ENCODE measurements at places on chromosomes 6 and 20.

- DNase-seq: no peak
These were observed 80.6 kb downstream of the LAMA2 start for GRCh38 chr6:128963561-128963960.

DNA sequence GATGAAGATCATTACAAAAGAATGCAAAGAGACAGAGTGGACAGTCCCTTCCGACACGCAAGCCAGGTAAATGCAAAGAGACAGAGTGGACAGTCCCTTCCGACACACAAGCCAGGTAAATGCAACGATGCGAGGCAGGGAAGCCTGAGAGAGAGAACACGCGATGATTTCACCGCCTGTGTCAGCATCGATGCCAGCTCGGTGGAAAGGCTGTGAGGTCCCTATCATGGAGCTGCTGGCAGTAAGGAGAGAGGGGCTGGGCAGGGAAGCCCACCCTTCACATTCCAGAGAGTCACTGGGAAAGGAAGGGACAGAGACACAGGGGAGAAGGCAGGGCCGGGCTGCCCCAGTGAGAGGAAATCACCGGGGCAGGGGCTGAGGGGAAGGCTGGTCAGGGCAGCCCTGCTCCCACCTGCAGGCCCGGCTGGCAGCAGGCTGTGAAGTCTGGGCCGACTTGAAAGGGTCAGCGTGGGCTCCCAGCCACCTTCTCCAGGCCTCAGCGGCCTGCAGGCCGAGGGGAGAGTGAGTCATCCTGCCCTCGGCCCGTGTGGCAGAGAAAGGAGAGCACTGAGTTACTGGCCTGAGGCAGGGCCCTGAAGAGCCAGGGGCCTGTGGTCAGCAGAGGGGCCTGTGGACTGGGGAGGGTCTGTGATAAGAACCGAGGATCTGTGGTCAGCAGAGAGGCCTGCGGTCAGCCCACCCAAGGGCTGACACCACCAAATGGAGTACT is 80.4 kb downstream of the DACT2 start:
- DNase-seq: no peak

DNA sequence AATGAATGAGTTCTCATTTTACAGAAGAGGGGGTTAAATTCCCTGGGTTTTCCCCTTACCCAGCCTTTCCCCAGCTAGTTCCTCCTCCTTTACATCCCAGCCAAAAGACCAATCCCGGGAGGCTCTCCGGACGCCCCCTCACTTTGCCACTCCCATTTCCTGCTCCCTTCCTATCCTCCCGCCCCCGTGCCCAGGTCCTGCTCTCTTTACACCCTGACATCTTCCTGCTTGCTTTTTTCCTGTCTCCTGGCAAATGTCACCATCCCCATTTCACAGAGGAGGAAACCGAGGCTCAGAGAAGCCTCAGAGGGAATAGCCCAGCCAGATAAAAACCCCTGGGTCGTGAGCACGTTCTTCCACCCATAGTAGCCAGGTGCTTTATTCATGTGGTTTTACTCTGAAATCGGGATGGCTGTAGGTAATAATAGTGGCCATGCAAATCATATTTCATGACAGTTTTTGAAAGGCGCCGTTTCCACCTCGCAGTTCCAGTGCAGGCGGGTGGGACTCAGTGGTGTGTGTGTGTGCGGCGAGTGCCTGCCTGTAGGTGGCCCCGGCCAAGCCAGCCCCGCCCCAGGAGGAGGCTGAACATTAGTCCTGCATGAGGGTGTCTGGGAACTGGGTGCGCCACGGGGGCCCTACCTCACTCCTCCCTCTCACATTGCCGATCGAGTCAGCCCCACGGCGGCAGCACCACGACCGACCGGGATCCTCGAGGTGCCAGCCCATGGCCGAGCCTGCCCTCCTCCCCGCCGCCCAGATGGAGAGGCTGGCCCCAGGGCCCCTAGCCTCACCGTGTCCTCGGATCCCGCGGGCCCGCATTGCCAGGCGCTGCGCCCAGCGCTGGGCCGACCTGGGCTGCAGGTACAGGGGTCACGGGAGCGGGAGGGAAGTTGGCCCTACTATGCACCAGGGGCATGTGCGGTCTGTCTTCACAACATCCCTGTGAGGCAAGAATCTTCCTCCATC is at the start of gene ARHGAP40:
ARHGAP40 (plus strand) TSS at position 594 of the 969 bp plus-strand sequence.
- peak; percentile 89 for DNase-seq

DNA sequence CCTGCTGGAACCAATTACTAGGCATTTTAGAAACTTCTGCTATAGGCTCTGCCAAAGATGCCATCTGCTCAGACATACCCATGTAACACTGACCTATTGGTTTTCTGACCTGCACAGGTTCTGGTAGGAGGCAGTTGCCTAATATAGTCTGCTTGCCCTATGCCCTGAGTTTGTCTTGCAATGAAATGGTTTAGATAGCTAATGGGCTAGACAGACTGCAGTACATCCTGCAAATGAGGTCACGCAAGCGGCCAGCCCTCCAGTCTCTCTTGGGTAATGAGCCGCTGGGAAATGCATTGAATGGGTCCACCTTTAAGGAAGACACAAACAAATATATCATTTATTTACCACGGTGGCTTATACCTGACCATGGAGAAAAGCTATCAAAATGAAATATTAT is 90.6 kb upstream of the B3GAT2 start:
- no peak for DNase-seq

DNA sequence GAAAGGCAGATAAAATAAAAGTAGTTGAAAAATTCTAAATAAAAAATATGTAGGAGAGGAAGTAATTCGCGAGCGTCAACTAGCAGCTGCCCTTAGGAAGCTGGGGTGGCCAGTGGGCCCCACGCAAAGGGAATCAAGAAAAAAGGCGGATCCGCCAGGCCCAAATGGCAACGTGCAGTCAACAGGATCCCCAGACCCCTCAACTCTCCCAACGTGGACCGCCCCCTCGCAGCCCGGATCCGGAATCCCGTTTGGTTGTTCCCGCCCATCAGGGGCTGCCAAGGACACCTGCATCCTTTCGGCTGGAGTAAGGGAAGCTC is 296 bp downstream of the DZANK1 start:
- no peak for DNase-seq

- DNase-seq: no peak
These were observed 312.3 kb downstream of the PRL start for GRCh38 chr6:21984561-21984960.

- DNase-seq: no peak
These were observed 181.2 kb upstream of the SHLD1 start for GRCh38 chr20:5569021-5569420.

DNA sequence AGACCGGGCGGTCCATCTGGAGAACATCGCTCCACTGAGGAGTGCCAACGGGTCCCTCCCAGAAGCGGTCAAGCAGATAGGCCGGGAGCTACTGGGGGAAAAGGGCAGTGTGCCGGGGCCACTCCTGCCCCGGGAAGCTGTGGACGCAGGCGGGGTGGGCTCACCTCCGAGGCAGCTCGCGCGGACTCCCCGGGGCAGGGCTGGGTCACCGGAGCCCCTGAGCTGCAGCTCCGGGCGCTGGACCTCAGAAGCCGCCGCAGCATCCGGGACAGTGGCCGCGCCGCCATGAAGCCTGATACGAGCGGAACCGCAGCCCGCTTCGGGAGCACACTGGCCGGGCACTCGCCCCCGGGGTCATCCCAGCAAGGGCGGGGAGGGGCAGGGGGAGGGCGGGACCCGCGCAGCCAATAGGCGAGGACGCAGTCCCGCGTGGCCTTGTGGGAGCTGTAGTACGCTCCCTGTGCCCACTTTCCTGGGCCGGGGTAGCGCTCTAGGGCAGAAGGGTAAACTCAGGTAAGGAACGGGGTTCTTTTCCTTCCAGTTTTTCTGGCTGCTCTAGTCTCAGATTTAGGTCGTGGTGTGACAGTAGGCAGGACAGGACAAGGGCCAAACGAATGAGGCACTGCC is at the start of gene MOCS1:
MOCS1 (minus strand) TSS at position 332 of the 627 bp plus-strand sequence; CDS start at position 287, 45 bp downstream.
- peak; percentile 94 for DNase-seq

- DNase-seq: no peak
These were observed 35.2 kb downstream of the FAM184A start for GRCh38 chr6:119043265-119043664.

- peak; percentile 33 for DNase-seq
These were observed 116.6 kb downstream of the DLL1 start for GRCh38 chr6:170174124-170174770.

DNA sequence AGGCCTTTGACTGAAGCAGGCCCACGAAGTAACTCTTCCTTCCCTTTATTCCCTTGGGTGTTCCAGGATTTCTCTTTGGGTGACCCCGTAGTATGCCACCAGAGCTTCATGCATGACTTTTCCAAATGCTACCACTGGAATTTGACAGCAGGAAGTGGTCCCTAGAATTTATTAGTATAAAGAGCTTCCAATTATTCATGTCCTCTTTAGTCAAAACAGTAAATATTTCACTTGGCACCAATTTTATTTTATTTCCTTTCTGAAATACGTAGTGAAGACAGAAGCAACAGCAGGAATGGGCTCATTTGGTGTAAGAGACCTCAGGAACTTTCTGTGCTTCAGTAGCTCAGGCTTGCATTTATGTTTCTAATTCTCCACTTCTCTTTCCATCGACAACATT is 151.3 kb downstream of the LCA5 start:
- DNase-seq: no peak

DNA sequence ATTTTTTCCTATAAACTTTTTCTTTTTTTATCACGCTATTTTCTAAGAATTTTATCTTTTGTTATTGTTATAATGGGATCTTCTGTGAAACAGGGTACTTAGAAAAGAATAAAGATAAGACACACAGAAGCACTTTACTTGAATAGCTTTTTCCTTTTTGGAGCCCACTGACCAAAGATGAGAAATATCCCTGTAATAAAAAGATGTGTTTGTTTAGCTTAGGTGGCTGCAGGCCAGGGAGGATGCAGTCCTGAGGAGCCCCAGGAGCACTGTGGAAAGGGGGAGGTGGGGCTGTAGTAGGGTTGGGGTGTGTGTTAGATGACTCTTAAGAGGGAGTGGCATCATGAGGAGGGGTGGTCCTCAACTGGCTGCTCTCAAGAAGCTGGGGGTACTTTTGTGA is 128.6 kb downstream of the ARID1B start:
- DNase-seq: no peak

DNA sequence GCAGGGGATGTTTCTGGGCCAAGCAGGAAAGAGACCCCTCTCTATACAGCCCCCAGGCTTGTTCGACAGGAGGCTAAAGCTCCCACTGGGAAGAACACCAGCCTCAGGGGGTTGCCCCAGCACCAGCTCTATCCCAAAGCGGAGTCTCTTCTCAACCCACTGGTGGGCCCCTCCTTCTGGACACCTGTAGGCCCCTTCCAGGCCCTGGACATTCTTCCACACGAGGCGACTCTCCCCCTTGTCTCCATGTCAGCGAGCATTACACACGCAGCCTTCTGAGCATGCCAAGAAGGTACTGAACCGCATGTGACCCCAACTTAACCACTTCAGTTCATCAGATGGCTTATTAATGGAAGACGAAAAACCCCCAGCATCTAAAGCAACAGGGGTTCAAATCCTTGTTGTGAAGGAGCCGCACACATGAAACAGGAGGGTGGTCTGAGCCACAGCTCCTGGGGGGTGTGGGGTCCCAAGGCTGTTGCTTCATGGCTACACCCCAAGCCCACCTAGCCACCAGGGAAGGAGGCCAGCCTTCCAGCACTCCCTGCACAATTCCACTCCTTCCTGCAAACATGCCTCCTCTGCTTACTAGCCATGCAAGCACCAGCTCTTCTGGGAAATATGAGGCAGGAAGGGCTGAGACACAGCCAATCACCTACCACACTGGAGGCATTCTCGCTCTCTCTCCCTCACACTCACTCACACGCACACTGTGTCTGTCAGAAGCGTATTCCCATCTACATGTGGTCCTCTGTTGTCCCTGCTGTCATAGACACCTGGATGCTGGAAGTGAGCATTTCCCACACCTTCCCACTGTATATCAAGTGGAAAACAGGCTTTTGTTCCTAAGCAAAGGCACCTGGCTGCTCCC is 104.5 kb downstream of the NOL4L start:
- peak; percentile 48 for DNase-seq

DNA sequence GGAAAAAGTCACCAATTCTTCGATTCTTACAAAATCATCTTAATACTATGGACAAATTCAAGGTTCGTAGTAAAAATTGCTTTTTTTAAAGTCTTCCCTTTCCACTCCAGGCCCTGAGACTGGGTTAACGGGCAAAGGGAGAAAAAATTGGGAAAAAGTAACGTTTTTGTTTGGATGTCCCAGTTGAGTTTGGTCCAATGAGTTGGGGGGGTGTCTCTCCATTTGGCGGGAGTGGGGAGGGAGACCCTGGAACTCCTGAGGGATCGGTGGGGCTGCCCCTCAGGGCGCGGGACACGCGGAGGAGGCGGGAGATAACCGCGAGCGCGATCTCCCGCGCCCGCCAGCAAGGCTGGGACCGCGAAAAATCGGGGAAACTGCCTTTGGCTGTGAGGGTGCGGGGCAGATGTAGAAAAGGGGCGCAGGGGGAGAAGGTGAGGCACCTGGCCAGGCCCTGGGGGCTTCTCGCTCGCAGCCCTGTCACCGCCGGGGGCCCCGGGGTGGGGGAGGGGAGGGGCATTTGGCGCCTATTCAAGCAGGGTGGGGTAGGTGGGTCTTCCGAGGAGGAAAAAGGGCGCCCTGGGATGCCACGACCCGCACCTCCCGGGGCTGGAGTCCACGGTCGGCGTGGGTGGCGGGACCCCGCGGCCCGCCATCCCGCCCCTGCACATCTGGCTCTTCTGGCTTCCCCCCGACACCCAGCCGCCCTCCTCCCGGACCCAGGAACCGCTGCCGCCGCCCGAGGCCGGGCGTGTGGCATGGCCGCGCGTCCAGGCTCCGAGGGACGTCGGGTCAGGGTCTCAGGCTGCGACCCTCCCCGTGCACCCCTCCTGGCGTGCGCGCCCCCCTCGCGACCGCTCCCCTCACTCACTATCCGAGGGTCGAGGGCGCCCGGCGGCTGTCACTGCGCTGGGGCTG is 595 bp downstream of the FBXO5 start:
- DNase-seq: peak; percentile 65

DNA sequence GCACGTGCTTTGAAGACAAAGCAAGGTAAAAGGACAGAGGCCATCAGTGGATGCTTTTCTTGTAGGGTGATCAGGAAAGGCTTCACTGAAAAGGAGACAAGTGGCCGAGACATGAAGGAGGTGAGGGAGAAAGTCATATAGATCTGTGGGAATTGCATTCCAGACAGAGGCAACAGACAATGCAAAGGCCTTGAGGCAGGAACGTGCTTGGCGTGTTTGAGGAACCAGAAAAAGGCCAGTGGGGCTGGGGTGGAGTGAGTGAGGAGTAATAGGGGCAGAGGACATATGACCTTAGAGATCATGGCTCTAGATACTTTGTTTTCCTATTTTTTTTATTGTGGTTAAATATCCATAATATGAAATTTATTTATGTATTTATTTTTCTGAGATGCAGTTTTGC is 10.5 kb upstream of the SALL4 start:
- no peak for DNase-seq

- peak; percentile 94 for DNase-seq
These were observed 280.3 kb downstream of the CDC5L start for GRCh38 chr6:44667668-44668390.

DNA sequence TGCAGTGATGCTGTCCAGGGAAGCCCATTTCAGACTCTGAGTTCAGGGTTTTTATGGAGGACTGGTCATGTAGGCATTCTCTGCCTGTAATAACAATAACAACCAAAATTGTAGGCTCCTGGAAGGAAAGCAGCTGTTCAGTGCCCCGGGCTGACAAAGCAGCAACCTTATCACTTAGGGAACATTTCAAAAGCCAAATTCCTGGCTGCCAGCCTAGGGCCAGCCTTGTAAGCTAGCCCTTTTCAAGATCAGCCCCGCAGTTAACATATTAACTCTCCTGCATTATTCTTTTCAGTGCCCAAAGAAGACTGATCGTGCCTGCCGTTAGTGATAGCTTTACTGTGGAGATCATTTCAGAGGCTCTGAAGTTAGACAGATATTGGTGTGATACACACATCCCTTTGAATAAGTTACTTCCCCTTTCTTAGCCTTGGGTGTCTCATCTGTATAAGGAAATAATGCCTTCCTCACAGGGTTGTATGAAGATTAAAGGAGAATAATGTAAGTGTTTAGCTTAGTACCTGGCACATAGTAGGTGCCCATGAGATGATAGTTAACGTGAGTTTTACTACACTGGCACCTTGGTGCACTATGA is 44.1 kb downstream of the CTNNBL1 start:
- no peak for DNase-seq

Data from endodermal cell (in vitro differentiated cells).